ENCODE measurements at places on chromosomes 5 and 9.

- no peak for DNase-seq
Observed at GRCh38 chr9:133861086-133861485, 122.9 kb upstream of the SARDH start.

- DNase-seq = no peak
Observed at GRCh38 chr5:68225188-68225910, 9.8 kb downstream of the PIK3R1 start.

DNA sequence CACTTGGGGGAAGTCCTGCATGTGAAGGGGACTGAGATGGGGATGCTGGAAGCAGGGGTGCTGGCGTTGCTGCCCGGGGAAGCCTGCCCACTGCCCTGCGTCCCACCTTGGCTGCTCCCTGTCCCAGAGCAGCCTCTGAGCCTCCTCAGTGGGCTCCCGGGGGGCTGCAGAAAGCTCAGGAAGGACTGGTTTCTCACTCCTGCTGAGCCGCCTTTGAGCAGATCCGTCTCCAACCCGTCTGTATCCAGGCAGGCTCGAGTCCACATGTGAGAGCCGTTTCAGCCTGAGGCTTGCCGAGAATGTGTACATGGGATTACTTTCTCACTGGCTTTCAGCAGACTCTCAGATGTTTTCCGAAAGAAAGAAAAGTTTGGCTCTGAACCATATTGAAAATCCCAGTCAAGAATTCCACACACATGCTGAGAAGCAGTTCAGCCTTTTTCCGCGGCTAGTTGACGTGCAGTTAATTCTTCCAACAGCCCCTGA, 95.3 kb upstream of the COL5A1 start:
- DNase-seq = no peak

GRCh38 chr9:104968025-104968982, 40.3 kb upstream of the ABCA1 start:
- peak; percentile 87 for DNase-seq

DNA sequence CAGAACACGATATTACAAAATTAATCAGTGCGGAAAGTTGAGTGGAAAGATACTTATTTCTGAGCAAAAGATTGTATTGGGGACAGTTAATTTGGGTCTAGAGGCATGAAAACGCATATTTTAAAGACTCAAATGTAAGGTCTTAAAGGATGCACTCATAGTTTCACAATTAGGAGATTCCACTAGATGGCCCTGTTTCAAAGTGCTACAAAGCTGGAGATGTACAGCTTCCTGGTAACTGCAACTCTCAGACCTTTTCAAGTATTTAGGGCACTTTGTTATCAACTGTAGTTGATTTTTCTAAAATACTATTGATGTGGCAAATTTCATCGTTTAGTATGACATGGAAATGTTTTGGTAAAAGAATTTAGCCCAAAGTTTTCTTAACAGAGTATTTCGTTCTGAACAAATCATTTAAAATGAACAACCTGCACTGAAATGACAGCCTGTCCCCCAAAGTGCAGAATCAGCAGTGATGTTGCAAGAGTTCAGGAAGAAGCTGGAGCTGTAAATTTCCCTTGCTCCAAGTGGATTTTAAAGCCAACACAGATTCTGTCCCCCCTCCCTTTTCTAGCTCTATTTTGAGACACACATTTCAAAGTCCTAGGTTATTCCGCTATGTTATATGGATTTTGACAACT, 16.2 kb upstream of the NDUFB6 start:
- DNase-seq = no peak

GRCh38 chr9:109493648-109494047, 4.5 kb downstream of the PTPN3 start:
- DNase-seq = no peak

- no peak for DNase-seq
Observed at GRCh38 chr9:138013836-138014562, 136.4 kb downstream of the CACNA1B start.

DNA sequence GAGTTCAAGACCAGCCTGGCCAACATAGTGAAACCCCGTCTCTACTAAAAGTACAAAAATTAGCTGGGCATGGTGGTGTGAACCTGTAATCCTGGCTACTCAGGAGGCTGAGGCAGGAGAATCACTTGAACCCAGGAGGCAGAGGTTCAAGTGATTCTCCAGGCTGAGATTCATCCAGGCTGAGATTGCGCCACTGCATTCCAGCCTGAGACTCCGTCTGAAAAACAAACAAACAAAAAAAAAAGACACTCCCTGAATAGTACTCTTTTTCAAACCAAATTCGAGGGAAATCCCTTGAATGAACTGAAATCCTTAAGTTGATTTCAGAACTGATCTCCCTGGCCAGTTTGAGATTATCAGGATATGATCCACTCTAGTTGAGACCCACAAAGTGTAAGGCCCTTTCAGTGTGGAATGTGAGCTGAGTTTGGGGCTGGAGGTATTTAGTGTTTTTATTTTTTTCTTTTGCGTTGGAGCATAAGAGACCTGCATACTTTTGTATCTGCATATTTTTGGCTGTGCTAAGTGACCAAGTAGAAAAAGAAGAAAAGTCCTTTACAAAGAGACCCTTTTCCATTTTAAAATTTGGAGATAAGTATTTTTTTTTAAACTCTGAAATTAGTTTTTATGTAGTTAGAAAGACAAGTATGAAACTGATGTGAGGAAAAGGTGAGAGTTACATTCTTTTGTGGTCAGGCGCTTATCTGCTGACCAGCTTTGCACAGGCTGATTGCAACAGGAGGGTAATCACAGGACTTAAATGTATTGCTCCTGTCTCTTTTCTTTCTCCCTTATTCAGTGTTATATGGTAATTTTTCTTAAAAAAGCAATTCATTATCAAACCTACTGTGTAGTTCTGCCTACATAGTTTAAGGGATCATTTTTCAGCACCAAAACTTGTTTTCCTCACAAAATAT, 42.9 kb downstream of the TMEFF1 start:
- no peak for DNase-seq

DNA sequence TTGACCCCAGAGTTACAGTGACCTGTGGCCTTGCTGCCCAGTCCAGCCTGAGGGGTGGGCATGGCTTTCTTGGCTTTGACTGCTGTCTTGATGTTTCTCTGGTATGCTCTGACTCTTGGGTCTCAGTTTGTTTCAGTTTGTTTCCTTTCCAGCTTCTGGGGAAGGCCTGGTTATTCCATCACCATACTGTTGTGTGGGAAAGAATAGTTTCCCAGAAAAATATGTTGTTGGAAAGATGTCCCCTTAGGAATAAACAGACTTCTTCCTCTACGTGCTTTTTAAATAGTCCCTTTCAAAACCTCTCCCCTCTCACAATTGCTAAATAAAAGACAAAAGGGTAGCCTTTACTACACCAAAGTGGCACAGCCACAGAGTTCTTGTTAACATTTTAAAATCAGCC, 49.5 kb downstream of the EGFLAM start:
- DNase-seq = no peak

DNA sequence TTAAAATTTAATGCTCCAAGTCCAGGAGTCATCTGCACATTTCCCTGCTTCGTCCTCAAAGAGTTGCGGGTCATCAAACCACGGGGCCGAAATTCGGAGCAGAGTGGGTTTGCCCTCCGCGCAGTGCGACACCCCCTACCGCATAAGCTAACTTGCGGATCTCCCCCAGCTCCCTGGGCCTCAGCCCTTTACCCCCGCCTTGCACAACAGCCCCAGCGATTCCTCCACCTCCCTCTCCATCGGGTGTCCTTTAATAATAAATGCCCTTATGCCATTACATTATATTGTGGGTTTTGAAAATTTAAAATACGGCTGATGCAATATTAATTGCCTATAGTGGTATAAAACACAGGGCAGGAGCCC, 3.9 kb downstream of the POU4F3 start:
- no peak for DNase-seq

DNA sequence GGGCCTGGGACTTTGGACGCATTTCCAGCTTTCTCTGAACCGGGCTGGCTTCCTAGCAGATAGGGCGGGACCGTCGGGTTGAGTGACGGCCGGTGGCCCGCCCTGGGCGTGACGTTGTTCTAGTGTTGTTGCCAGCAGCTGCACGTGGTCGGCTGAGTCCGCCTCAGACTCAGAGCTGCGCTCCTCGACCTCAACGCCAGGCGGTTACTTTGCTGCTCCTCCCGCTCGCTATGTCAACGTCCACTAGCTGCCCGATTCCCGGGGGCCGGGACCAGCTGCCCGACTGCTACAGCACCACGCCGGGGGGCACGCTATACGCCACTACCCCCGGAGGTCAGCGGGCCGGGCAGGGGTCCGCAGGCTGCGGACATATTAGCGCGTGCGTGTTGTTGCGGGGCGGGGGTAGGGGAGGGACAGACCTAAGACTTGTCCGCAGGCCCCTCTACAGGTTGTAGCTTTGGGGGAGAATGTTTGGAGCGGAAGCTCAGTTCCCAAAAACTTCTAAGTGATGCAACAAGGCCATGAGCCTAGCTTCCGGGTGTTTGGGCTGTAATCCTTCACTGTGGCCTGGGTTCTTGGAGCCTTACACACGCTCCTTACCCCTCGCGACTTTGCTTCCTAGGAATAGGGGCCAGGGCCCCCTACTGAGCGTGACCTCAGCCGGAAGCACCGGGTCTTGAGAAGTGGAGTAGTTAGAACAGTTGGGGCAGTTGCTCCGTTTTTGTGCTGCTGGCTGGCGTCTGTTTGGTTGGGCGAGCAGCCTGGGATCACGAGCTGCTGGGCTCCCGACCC, at the start of gene EIF4EBP3:
Gene EIF4EBP3 (plus strand): TSS at position 155 of the 792 bp plus-strand sequence. CDS start 76 bp downstream, at position 231.
- peak; percentile 87 for DNase-seq

GRCh38 chr5:67206929-67207328, 10.3 kb upstream of the CD180 start:
- peak; percentile 71 for DNase-seq

- DNase-seq = no peak
Observed at GRCh38 chr5:134813407-134813806, 32.4 kb upstream of the C5orf24 start.

- DNase-seq = no peak
Observed at GRCh38 chr5:90542827-90543519, 13.6 kb upstream of the LYSMD3 start.

GRCh38 chr5:5800801-5801761, 378.6 kb downstream of the ICE1 start:
- DNase-seq = no peak

DNA sequence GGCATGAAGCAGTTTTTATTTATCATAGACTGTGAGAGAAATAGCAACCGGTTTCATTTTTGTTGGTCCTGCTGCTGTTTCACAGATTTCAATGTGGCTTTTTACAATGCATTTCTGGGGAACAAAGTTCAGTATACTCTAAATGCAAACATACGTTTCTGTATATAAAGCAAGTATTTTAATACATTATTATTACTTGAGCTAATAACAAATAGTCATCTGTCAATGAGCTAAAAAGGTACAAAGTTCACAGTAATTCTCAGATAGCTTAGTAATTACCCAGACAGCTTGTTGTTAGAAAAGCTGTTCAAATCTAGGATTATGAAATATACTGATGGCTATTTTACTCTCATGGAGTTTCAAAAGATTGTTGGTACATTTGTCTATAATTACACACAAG, 50.8 kb downstream of the PBX3 start:
- DNase-seq = no peak

DNA sequence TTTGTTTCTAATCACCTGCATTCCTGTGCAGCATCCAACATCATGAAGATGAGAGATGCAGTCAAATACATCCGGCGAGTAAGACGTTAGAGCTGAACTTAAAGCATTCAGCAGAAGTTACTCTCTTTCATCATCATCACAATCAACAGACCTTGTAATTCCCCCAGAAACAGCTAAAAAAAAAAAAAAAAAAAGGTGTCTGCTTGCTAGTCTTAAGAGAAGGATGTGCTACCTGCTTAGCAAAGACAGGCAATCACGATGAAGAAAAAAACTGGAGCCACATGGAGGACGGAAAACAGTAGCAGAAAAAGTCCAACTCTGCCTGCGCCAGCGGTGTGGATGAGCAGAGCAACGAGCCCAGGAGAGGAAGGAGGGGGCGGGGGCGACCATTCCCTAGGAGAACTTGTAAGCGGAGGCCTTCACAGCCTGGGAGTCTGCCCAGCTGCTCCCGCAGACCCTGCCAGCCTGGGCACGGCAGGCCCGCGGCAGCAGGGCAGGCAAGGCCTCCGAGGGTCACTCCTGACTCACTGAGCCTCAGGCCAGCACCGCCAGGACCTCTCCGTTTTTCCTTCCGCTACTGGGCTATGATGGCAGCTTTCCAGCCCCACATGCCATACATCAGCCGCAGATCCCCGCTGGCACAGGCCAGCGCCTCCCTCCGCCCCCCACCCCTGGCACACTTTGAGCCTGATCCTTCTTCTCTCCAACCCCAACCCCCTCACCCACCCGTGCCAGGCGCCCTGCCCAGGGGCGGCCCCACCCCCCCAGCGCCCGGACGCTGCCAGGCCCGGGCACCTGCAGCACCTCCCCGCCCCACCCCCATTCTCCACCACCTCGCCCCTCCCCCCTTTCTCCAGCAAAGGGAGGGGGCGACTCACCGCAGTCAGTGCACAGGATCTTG, 1.4 kb downstream of the NRG2 start:
- no peak for DNase-seq

- DNase-seq = no peak
Observed at GRCh38 chr9:104776797-104777196, 12.9 kb downstream of the NIPSNAP3B start.

DNA sequence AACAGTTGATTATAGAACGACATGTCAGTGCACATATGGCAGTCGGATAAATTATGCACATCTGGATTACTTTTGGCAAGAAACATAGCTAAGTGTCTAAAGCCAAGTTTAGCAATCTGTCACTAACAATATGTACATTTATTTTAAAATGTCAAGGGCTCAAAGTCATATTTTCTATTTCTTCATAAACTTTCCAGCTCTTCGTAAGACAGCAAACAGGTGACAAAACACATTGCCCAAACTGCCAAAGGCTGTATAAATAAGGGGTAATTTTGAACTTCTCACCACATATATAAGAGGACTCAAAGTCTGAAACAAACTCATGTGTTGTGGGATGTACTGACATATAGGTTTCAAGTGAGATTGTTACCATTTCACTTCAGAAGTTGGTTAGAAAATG, 237.2 kb downstream of the ARL15 start:
- DNase-seq = no peak

DNA sequence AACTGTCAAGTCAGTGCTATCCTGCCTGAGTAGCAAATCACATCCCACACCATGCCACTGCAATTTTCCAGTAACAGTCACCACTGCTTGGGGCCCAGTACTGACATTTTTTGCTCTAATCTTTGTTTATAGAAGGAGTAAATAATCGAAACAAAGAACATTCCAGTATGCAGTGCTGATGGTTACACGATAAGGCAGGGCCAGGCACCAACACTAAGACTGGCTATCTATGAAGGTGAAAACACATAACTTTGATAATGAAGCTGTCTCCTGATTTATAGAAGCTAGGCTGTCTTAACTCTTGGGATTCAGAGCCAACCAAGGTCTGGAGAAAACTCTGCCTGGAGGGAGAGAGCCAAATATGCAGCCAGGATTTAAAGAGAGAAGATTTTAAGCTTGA, 365.3 kb downstream of the BNC2 start:
- no peak for DNase-seq

DNA sequence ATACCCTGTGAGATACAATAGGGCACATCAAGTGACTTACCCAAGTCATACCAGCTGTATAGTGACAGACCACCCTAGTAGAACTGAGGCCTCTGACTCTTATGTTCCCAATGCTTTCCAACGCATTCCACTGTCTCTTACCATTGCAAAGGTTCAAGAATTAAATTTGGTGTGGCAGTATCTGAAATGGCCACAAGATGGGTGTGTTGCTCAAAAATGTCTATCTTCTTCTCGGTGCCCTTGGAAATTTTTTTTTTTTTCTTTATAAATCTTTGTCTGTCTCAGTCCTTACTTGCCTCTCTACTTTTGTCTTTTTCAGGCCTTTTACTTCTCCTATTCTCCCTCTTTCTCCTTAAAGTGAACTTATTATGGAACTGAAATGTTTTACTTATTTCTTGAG, 48.4 kb downstream of the GPR21 start:
- no peak for DNase-seq

- DNase-seq = no peak
Observed at GRCh38 chr5:151480384-151481293, 33.2 kb downstream of the SLC36A1 start.

GRCh38 chr5:112479418-112479817, 60.3 kb upstream of the EPB41L4A start:
- no peak for DNase-seq
